ENCODE measurements at places on chromosomes 4 and X.

GRCh38 chr4:34094114-34094513 is 2150.2 kb downstream of the ARAP2 start:
- DNase-seq = no peak

DNA sequence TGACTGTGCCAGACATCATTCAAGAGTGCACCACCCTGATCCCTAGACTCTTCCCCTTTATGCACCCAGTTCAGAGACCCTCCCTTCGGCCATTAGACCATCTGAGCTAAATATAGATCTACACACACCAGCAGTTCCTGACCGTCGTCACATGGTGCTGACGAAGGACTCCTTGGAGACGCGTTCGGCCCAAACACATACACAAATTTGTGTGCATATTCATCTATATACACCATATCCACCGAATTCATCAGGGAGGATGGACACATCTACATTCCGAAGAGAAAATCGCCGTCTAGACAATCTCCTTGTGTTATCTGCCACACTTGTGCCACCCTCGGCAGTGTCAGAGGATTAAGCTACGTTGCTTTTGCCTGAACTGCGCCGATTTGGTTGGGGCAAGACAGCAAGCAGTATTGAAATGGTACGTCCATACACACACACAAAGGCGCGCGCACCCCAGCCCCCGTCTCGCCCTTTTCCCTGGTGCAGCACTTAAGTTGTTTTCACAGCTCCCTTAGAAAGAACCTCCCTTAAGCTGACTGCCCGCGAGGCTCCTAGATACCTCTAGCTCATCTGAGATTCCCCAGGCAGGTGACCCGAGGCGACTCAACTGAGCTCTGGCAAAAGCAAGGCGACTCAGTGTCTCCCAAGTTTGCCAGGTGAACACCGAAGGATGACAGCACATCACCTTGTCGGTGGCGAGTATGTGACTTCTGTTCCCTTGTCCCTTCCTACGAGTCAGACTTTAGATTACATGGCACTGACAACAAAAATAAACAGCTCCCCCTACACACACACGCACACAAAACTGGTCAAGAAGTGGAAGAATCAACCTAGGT is 1.0 kb downstream of the RASGEF1B start:
- DNase-seq = peak; percentile 47

GRCh38 chr4:165450871-165451270 is 72.1 kb downstream of the CPE start:
- DNase-seq = no peak

- DNase-seq = no peak
Observed at GRCh38 chrX:6266041-6266440, 37.4 kb upstream of the NLGN4X start.

- no peak for DNase-seq
Observed at GRCh38 chr4:14800977-14801376, 201.3 kb upstream of the CPEB2 start.

DNA sequence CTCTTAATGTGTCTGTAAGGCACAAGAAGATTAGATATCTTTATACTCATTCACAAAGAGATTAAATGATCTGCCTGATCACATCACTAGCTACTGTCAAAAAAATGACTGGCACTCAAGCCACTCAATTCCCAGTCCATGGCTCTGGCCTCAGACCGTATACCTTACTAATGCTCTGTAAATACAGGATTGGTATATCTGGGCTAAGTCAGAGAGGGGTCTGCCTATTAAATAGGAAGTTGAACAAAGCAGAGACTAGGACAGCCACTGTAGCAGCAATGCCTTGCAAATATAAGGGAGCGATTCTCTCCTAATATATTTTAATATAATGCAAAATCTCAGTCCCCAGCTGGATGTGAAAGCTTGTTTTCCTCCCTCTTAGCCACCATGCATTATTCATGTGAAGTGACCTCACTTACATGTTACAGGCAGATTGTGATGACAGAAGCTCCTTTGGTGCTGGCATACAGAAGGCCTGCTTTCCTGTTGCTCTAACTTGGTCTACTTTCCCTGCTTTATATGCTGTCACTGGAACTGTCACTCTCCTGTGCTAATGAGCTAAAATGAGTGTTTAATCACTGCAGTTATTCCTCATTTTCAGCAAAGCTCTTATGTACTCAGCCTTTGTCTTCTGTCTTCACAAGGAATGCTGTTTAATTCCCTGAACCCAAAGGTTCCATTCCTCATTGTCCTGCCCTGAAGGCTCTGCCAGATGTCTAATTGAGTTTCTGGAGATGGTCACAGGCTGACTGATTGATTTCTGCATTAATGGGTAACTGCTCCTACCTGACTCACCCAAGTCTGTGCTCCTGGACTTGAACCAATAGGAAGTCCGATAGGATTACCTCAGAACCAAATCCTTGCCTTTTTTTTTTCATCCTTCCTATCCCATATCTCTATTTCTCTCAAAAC is 578.2 kb downstream of the KLHL13 start:
- DNase-seq = no peak

GRCh38 chrX:48476919-48477318 is 920 bp downstream of the FTSJ1 start:
- DNase-seq = no peak

DNA sequence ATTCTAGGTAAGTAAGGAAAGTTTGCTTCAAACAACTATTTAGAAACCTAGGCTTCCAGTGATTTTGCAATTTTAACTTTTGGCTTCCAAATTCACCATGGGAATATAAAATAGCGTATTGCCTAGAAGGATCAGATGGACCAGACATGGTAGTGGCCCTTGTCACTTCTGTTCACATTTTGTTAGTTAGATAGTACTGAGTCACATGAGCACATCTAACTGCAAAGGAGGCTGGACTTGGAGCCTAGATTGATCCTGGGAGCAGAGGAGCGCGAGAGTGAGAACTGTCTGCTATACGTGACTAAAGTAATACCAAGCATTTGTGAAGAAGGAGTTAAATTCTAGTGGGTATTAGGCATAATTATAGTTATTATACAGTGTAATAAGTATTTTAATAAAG is 102.4 kb downstream of the ARHGAP24 start:
- DNase-seq = no peak

- no peak for DNase-seq
Observed at GRCh38 chrX:112053169-112053568, 29.4 kb downstream of the TRPC5 start.

DNA sequence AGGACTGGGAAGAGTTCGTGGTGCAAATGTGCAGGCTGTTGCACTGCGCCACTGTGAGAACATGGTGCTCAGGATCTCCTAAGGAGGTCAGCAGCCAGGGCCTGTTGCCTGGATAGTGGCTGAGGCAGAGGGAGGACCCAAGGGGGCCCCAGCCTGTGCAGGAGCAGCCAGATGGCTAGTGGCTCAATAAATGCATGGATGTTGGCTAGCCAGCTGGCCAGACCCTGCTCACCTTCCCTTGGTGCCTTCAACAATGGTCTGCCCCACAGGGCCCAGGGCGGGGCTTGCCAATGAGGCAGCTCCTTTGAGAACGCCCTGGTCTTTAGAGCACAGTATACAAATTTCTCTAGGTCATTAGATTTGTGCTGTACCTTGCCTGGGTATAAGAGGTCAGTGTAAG is 67.4 kb downstream of the TNIP2 start:
- DNase-seq = no peak

GRCh38 chr4:4368809-4369580 is 17.9 kb upstream of the NSG1 start:
- DNase-seq = no peak

DNA sequence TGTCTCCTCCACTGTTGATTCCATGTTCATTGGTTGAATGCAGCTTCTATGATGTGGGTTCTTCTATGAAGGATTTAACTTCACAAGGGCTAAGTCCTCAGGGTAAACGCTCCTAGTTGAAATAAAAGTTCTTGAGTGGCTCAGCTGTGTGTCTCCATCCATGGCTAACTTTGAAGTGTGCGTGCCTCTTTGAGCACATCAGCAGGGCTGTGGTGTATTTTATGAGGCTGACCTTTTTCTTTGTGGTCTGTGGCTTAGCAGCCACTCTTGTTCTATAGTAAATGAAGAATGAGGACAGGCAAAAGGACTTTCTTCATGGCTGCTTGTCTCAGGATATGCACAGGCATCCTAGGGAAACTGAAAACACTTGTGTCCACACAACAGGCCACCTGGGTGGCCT is 88.5 kb downstream of the KIT start:
- DNase-seq = no peak

- no peak for DNase-seq
Observed at GRCh38 chrX:69070949-69071650, 94.2 kb downstream of the PJA1 start.

DNA sequence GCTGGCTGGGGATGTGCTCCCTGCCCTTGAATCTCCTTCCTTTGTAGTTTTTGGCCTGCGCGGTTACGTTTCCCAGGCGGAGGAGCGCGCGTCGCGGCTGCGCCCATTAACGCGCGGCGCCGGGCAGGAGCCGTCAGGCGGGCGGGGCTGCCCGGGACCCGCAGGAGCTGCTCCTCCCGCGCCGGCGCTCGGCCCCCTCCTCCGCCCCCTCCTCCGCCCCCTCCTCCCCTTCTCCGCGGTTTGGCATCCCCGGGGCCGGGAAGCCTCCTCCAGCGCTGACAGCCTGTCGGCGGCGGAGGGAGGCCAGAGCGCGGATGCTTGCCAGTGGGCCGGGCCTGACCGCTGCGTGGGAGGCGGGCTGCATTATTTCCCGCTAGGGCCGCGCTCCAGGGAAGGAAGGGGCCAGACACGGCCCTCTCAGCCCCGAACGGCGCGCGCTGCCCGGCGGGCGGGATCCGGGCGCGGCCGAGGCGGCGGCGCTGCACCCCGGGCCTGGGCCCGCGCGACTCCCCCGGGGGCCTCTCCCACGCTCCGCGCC is at the start of gene DCLK2:
TSS of gene DCLK2 (plus strand) at position 405 of the 538 bp plus-strand sequence. CDS start 583 bp downstream, outside the sequence.
- DNase-seq = peak; percentile 51

DNA sequence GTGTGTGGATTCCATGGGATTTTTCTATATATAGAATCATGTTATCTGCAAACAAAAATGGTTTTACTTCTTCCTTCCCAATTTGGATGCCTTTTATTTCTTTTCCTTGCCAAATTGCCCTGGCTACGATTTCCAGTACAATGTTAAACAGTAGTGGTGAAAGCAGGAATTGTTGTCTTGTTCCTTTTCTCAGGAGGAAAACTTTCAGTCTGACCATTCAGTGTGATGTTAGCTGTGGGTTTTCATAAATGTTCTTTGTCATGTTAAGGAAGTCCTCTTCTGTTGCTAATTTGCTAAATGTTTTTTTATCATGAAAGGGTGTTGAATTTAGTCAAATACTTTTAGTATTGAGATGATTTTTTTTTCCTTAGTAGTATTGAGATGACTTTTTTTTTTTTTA is 10.9 kb downstream of the SAP30 start:
- no peak for DNase-seq

DNA sequence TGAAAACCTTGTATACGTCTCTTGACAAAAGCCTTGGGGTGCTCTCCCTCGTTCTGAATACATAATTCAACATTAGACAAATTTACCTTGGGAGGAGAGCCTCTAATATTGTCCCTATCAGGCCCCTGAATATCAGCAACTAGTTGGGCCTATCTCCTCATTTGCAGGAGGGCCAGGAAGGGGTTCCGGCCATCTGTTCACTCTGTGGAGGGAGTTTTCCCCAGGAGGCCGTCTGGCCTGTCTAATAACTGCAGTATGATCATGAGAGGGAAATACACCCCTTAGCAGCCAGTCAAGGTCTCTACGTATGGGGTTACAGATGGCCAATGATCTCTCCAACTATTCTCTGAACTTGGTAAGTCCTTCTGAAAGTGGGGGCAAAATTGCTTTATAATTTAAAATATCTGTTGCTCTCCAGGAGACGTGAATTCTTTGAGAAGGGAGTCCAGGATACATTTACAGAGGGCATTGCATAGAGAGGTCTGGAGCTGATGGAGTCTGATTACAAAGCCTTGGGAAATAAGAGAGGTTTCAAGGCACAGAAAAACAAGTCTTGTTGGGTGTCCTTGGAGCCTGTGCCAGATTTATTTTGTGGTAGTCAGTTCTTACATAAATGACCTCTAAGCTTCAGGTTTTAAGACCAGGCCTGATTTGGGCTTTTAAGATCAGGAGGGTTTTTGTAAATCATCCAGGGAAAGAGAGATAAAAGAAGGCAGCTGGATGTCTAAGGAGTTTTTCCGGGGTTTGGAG is 48.2 kb upstream of the UXT start:
- DNase-seq = no peak

- DNase-seq = no peak
Observed at GRCh38 chr4:52657618-52658501, 1.2 kb downstream of the USP46 start.

DNA sequence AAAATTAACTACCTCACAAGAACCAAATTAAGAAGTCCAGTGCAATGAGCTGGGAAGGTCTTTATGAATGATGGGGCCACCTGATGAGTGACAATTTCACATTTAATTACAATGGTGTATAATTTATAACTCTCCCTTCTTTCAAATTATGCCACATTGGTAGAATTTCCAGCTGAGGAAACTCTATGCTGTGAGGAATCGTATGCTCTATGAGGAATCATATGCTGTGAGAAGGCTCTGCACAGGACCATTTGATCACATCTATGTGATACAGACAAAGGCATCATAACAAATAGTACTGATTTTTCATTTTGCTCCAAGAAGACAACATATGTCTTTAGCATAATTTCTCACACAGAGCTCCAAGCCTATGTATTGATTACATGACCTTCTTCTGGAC is 69.3 kb downstream of the PDHA2 start:
- no peak for DNase-seq

DNA sequence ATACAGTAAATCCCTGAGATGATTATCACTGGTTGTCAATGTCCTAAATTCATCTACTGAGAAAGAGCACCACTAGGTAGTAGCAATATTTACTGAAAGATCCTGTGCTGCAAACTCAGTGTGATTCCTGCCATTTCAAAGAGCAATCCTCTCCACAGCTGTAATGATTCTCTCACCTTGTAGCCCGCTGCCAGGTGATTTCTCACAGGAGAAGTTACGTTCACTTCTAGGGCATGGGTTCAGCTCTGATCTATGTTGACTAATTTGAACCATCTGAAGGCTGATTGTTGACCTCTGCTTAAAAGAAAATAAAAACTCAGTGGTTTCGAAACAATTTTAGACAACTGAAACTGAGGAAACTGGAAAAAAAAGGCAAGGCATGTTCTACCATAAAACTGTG is 197.0 kb downstream of the FAT4 start:
- no peak for DNase-seq

DNA sequence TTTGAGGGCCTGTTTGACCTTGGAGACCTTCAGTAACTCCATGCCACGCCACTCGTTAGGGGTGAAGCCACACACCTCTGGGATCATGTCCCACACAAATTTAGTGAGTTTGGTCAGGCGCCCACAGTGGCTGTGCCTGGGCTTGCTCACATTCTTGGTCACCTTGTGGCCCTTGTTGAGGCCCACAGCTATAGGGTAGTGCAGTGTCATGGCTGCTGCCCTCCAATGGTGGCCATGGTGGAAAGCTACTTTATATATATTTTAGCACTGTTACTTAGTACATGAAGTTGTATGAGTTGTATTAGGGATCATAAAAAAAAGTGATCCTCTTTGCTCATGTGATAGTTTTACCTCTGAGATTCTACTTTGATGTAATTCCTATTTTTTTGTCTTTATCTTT is 985 bp upstream of the CXCL11 start:
- no peak for DNase-seq

- no peak for DNase-seq
Observed at GRCh38 chrX:87045352-87045751, 472.2 kb upstream of the KLHL4 start.

All from left renal pelvis (tissue), 4 donors.